AG04449 (cell line): ENCODE measurements at places on chromosomes 7 and 10.

- DNase-seq = no peak
These were observed 285.1 kb downstream of the ZEB1 start for GRCh38 chr10:31604096-31604495.

GRCh38 chr7:22137466-22137865 lies 191.8 kb upstream of the CDCA7L start:
- DNase-seq = no peak

DNA sequence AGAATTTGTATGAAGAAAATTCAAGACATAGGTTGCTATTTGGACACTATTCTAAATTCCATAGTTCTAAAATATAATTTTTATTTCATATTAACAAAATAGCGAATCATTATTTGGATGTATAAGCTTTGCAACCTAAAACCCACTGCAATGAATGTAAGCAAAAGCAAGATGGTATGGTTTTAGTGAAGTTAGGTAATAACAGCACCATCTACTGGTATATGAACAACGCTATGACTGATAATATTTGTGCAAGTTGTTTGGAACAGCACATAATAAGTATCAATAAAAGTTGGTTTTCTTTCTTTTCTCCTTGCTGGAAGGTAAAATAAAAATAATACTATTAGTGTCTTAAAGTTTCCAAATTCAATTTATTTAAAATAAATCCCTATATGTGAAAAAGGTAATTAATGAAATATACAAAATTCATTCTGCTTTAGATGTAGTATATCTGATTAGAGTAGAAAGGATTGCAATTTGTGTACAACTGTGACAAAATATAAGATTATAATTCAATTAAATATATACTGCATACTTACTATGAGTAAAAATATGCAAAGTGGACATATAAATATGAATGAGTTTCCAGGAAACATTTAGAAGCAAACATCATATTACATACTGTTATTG lies 79.0 kb upstream of the LSM8 start:
- no peak for DNase-seq

DNA sequence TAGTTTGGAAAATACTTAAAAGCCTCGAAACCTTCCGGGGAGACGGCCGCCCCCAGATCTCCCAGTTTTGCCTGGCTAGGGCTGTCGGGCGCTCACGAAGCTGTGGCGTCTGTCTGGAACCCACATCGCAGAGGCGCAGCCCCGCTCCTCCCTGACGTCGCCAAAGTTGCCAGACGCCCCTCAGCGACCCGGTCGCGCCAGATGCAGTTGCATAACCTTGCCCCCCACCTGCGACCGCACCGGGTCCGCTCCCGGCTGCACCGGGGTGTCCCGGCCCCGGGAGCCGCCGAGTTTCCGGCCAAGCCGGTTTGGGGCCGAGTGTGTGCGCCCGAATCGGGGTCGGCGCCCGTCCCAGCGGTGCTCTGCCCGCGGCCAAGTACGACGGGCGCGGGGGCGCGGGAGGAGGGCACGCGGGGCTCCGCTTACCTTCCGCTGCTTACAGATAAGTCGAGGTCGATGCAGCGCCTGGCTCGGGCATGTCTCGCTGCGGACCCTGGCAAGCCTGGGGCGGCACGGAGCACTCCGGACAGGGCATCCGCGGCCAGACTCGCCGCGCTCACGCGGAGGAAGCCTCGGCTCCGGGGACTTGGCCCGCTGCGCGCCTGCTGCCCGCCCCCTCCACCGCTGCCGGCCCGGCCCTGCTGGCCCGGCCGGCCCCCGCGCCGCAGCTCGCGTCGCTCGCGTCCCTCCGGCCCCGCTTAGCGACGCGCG lies 665 bp downstream of the INSYN2A start:
- no peak for DNase-seq

DNA sequence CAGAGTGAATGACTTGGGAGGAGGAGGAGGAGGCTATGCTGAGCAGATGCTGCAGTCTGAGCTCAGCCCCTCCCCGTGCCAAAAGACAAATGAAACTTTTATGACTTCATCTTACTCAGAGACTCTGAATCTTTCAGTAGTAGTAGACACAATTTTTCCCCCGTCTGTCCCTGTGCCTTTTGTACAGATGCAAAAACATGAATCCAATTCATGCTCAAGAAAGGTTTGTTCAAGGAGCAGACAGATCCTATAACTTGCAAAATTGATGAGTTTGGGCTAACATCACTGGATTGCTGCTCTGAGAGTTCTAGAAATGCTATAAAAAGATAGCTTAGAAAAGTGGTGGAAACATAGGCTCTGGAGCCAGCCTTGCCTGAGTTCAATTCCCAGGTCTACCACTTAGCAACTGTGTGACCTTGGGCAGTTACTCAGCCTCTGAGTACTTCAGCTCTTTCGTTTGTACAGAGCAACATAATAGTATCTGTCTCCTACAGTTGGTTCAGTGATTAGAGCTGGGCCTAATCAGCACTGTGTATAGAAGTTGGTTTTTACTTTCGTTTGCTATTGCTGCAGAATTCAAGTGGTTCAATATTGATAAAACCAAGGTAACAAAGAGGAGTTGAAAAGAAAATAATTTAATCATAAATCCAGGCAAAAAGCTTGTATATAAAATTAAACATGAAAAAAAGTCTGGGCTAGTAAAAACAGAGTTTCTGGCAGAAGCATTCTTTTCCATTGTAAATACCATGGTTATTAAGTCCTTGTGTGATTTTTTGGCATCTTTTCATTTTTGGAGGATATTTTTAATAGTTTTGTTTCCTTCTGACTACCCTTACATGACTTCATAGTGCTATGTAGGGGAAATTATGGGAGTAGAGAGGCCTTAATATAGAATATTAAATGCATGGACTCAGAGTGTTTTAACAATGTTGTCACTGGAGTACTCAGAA lies 174.2 kb upstream of the ZNF32 start:
- DNase-seq = no peak

GRCh38 chr7:21469894-21470293 lies 42.0 kb downstream of the SP4 start:
- DNase-seq = no peak

GRCh38 chr10:22634093-22634492 lies 80.3 kb downstream of the PIP4K2A start:
- no peak for DNase-seq
